ENCODE measurements at places on chromosomes 16 and 17.
A peak's percentile ranks its signal among the peaks of the same experiment; 100 is the strongest.

DNA sequence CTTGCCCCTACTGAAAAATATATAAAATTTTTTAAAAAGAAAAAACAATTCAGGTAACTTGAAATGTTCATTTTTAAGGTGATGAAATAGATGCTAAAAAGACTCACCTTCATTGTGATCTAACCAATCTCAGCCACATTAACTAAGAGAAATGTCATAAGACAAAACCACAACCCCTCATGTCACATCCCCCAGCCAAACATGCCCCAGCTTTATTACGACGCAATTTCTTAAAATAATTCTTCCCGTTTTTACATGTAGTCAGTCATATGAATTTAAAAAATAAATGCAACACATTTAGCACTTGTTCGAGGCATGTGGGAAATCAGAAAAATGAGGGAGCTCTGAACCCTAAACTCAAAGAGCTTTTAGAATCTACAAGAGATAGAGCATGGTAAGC lies 9.5 kb downstream of the AMFR start:
- no peak for DNase-seq

GRCh38 chr16:31458073-31458843 lies 1.0 kb upstream of the ARMC5 start:
- peak; percentile 65 for DNase-seq

DNA sequence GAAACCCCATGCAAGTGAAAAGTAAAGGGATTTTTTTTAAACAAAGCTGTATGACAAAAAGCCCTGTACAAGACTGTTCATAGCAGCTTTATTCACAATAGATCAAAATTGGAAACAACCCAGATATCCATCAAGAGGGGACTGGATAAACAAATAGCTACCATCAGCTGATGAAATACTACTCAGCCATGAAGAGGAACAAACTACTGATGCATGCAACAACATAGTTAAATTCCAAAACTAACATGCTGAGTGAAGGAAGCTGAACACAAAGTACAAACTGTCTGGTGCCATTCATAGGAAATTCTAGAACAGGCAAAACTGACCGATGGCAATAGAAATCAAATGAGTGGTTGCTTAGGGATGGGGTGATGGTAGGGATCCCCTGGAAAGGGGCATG lies 15.1 kb downstream of the FOXJ1 start:
- DNase-seq, result no peak

GRCh38 chr17:71234349-71234748 lies 886.5 kb upstream of the SOX9 start:
- no peak for DNase-seq

DNA sequence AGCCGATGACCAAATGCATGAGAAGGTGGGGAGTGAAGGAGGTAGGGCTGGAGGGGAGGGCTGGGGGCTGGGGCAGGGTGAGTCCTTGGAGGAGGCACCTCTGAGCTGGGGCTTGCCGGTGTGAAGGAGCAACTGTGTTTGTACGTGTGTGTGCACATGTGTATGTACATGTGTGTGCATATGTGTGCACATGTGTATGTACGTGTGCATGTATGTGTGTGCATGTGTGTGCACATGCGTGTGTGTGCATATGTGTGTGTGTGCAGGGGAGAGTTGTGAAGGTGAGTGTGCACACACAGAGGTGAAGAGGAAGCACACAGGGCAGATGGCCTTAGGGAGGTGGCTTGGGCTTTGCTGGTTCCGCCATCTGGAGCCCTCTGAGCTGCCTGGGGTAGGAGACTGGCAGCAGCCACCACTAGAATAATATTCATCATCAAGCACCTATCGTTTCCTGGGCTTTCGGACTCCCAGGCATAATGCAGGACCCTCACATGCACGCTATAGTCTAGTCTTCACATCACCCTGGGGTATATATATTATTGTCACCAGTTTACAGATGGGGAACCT lies 120.9 kb upstream of the CDC42EP4 start:
- no peak for DNase-seq

DNA sequence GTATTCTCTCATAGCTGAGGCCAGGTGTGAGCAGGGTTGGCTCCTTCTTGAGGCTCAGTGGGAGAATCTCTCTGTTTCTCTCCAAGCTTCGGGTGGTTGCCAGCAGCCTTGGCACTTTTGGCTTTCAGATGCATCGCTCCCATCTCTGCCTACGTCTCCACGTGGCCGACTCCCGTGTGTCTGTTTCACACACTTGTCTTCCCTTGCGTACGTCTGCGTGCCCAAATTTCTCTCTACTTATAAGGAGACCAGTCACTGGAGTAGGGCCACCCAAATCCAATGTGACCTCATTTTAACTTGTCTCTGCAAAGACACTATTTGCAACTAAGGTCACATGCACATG lies 14.7 kb downstream of the OSBPL7 start:
- DNase-seq, result no peak

DNA sequence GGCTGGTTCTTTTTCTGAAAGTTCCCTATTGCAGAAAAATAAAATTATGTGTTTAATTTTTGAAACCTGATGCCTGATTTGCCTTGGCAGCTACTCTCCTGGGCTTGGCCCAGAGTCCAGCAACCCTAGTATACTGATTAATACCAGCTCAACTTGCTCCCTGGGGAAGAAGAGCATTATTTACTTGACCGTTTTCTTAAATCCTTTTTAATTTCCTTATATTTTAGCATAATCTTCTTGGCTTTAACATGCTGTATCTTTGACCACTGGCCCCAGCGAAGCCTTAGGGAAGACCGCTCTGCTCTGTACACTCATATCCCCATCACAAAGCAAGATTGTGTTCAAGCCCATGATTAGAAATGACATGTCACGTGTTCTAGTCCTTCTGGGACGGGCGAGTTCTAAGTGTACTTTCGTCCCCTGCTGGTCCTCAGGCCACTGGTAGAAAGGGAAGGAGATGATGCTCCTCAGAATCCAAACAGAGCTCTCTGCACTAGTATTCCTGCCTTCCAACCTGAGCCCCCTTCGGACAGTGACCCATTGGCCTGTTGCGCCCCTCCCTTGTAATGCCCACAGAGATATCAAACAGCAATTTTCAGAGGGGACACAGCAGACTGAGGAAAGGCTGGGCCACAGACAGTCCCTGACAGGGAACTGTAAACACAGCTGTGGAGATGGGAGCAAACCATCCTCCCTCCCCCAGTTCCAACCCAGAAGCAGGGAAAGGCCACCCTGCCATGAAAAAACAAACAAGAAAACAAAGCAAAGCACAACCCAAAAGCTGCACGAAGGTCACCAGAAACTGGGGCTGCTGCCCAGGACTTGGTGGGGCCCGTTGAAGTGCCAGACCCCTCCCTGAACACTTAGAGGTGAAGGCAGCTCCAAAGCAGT lies 4.3 kb upstream of the EZH1 start:
- DNase-seq, result no peak

DNA sequence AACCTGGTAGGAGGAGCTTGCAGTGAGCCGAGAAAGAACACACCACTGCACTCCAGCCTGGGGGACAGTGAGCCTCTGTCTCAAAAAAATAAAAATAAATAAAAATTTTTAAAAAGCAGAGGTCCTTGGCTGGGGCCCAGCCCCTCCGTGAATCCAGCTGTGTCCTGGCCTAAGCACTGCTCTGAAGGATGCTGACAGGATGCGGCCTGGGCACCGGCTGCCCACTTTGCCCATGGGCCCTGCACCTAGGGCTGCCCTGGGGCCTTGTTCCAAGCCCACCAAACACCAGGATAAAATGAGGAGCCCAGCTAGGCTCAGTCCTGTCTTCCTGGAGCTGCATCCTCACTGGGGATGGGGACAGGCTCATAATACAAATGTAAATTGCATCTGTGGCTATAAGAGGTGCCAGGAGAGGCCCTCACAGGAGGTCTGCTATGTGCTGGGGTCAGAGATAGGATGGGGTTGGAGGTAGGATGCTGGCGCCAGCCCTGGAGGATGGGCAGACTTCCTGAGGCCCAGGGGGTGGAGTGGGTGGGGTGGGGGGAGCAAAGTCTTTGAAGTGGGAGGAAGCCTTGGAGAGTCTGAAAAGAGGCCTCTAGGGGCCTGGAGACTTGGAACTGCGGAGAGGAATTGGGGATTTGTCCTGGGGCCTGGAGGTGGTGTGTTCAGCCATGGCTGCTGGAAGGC lies 6.2 kb downstream of the C16orf89 start:
- DNase-seq, result no peak

GRCh38 chr17:74181341-74181740 lies 22.1 kb upstream of the RPL38 start:
- DNase-seq, result peak; percentile 4

DNA sequence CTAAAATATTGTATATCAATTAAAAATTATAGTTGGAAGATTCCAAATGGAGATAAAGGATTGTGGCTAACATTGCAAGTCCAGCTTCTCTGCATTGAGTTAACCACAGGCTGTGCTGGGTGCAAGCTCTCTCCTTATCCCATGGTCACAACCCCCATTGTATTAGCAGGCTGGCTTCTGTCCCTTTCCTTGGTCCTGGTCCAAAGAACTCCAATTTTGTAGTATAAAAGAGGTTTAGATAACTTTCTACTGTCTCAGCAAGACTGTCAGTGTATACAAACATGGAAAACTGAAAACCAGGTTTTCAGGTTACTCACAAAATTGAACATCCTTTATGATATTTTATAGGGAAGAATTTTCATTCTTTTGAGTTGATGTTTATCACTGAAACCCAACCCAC lies 76.6 kb upstream of the HS3ST3A1 start:
- DNase-seq, result no peak

DNA sequence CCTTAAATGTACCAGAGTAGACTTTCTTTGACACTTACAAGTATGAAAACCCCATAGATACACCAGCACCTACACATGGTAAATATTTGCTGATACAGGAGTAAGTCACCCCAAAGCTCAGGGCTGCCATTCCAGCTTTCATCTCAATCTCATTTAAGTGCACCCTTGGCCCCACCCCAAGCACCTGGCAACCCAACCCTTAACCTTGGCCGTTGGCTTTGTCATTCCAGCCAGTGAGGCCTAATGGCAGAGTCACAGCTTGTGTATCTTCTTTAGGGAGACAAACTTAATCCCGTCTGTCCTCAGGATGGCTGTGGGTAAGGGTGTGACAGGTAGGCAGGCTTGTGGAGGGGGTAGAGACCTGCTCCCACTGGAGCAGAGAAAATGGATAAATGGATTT lies 31.5 kb upstream of the TMEM220 start:
- DNase-seq, result no peak
